ENCODE measurements at places on chromosomes 5 and 9.

GRCh38 chr5:88924330-88924657, 41.3 kb upstream of the MEF2C start:
- DNase-seq, result no peak

- DNase-seq, result no peak
Observed at GRCh38 chr9:95357316-95357715, 39.8 kb upstream of the FANCC start.

GRCh38 chr5:139635606-139636206, 12.4 kb upstream of the CXXC5 start:
- DNase-seq, result peak; percentile 40

GRCh38 chr5:135578685-135579341, at the start of gene CXCL14:
Gene CXCL14, minus strand, starts transcription at chr5:135578991. Its CDS starts 213 bp downstream, at chr5:135578778.
- DNase-seq, result peak; percentile 41

DNA sequence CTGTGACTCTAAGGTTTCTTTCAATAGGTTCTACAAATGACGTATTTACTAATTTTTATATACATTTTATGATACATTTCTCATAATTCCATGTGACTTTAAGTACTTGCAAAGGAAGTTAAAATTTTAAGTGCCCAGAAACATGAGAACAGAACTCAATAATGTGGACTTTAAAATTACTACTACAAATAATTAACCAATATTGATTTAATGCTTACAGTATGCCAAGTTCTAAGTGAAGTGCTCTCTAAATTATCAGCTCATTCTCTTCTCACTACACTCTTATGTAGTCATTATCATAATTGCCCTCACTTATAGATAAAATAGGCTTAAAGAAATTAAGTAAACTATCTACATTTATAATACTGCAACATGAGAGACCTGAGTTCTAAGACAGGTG, 1690.7 kb upstream of the CDH9 start:
- no peak for DNase-seq

- peak; percentile 68 for DNase-seq
Observed at GRCh38 chr9:137029058-137029936, 1.3 kb upstream of the ABCA2 start.

DNA sequence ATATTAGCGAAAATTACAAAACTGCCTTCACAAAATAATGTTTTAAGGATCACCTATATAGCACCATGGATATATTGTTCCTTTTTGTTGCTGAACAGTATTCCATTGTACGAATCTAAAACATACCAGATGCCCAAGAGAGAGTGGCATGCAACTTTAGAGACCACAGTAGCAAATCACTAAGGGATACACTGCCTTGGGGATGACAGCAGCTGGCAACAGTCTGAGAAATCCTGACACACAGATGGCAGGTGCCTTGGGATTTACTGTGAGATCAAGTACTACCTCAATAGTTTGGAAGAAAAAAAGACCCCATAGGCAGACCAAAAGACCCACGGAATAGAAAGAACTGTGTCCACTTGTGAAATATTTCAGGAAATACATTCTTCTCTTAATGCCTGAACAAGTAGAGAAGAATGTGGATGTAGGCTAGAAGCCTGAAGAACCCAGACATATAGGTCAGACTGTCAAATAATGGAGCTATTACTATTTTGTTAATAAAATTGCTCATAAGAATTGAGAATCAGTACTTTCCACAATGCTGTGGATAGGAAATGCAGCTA, 53.4 kb downstream of the PLPP1 start:
- no peak for DNase-seq

Measured in NCI-H460 (cell line).